NCI-H460 (cell line): ENCODE measurements at places on chromosomes 16 and 17. TPM values are rescaled to one million over a fixed set of nuclear protein-coding genes. Genes with fewer than 3 reads are reported as not detected.

GRCh38 chr16:81617021-81617346 lies 162.1 kb upstream of the PLCG2 start:
- no peak for DNase-seq

DNA sequence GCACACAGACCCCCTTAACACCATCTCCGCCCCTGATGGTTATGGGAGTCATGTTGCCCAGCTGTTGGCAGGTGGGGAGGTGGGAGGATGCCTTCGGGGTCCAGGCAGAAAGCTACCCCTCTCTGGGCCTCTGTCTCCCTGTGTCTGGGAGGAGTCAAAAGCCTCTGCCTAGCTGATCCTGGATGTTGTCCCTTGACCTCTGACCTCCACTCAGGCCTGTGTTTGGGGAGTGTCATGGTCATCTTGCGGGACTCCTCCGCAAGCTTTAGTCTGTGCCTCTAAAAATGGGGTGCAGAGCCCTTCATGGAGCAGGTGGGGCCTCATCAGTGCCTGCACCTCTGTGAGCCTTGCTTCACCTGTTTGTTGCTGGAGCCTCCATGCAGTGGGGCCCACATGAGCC lies 3.8 kb downstream of the LLGL1 start:
- DNase-seq: no peak

GRCh38 chr16:4365014-4365406 lies 6.6 kb upstream of the VASN start:
- no peak for DNase-seq

- no peak for DNase-seq
Measured at GRCh38 chr17:74016461-74016860, 187.0 kb upstream of the RPL38 start.

- no peak for DNase-seq
Measured at GRCh38 chr16:66044556-66044955, 321.9 kb upstream of the CDH5 start.

GRCh38 chr17:27463235-27463677 lies 7.0 kb downstream of the KSR1 start:
- DNase-seq: no peak

DNA sequence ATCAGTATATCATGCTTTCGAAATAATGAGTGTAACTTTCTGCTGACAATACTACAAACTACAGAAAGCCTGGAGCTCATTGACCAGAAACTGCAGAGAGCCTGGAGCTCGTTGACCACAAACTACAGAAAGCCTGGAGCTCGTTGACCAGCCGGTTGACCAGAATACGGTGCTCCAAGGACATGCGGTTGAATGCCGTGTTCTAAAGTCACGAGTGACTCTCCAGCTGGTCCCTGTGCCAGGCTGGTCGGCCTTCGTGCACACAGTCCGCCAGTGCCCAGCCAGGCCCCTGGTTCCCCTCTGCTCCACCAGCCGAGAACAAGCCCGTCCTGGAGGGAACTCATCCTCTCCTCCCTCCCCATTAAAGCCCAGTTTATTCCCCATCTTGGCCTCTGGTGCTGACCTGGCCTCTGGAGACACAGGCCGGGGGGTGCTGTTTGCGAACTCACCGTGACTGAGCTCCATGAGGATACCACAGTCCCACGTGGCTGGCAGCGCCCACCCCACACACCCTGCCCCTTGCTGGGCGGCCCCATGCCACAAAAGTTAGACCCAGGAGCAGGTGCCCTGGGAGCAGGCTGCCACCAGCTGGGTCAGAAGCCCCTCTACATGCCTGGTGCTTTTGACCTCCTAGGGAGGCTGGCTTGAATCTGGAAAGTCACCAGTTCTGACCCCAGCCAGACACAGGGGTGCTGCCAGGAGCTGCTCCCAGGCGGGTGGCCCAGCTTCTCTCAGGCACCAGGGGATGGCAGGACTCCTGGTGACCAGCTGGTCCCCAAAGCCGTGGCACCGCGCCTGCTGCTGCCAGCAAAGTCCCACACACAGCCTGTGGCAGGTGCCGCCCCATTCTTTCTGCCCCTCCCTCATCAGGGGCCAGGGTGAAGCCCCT lies 15.5 kb upstream of the CDH15 start:
- DNase-seq: no peak

- no peak for DNase-seq
Measured at GRCh38 chr16:53235851-53236250, 181.1 kb downstream of the CHD9 start.

The RHBDL1 gene
- total RNA-seq: 2.2 and 2.3 TPM in 2 replicates

The PDXDC1 gene
- 33.8 and 40.4 TPM in 2 replicates for total RNA-seq

The TOM1L1 gene
- 108 and 112 TPM in 2 replicates for total RNA-seq
